IMR-90 (cell line): ENCODE measurements at places on chromosomes 12 and 14.

DNA sequence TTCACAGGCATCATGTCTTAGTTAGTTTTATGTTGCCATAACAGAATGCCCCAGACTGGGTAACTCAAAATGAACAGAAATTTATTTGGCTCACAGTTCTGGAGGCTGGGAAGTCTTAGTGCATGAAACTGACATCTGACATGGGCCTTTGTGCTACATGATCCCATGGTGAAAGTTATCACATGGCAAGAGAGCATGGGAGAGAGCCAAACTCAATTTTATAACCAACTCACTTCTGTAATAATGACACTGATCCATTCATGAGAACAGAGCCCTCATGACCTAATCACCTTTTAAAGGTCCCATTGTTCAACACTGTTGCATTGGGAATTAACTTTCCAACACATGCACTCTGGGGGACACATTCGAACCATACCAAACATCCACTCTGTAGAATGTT is 1015.1 kb downstream of the DIO2 start:
- no peak for DNase-seq

GRCh38 chr12:62659453-62660295 is 193.0 kb downstream of the MON2 start:
- no peak for DNase-seq

GRCh38 chr12:63155375-63155774 is 4.4 kb upstream of the AVPR1A start:
- DNase-seq, result no peak

DNA sequence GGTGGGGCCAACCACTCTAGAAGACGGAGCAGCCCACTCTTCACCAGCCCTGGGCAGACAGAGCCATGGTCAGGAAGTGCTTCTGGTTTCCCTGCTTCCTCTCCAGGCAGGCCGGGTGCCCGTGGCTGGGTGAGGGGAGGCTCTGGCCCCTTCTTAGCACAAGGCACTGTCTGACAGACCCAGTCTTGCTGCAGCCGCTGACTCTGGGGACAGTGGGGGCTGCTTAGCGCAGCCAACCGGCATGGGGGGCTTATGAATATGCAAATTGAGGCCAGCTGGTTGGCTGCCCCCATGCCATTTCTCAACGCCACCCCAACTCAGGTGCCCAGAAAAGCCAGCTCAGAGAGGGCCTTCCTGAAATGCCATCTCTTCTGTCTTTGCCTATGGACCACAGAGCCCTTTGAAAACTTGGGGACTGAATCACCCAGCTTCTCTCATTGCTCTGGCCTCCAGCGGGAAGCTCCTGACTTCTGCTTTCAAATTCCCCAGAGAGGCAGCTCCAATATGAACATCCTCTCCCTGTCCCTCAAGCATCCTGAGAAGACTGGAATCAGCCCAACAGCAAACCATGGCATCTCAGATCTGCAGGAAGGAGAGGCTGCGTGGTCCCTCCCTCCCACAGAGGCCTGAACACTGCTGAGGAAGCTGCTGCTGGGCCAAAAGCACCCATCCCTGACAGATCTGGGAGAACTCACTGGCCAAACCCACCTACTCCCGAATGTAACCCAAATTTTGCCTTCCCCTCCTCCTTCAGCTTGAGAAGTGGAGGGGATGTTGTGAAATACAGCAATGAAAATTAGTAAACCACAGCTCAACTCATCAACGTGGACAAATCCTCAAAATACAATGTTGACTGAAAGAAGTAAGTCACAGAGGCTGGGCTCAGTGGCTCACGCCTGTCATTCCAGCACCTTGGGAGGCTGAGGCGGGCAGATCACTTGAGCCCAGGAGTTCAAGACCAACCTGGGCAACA is at the start of gene PROX2:
TSS of gene PROX2 (minus strand) at position 205 of the 973 bp plus-strand sequence. CDS start 12,311 bp downstream, outside the sequence.
- no peak for DNase-seq

- no peak for DNase-seq
These were observed 45.9 kb upstream of the CAND1 start for GRCh38 chr12:67223225-67223624.

DNA sequence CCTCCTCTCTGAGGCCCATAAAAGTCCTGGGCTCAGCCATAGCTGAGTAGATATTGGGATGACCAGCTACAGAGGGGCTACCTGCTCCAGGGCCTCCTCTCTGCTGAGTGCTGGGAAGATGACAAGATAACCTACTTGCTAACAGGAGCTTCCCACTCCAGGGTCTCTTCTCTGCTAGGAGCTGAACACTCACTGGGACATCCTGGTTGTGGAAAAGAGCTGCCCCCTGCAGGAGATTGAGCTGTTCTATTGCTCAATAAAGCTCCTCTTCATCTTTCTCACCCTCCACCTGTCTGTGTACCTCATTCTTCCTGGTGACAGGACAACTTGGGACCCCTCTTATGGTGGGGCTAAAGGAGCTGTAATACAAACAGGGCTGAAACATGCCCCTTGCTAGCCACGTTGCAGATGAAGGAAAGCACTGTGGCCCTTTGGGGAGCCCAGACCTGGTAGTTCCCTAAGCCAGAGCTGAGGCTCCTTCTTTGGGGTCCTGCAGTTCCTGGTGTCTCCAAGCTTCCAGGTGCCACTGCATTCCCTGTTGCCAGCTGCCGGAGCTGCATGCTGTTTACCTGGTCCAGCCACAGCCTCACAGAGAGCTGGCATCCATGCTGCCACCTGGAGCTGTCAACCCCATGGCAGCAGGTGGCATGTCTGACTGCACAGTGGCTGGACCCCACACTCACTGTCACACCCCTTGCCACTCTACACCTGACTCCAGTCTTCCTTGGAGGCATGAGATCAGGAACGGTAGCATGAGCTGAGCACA is 598.5 kb upstream of the LMO3 start:
- no peak for DNase-seq

- peak; percentile 43 for DNase-seq
These were observed 1.1 kb downstream of the HDAC7 start for GRCh38 chr12:47818467-47819137.

- DNase-seq, result no peak
These were observed 3.5 kb upstream of the BDKRB1 start for GRCh38 chr14:96252323-96252998.

DNA sequence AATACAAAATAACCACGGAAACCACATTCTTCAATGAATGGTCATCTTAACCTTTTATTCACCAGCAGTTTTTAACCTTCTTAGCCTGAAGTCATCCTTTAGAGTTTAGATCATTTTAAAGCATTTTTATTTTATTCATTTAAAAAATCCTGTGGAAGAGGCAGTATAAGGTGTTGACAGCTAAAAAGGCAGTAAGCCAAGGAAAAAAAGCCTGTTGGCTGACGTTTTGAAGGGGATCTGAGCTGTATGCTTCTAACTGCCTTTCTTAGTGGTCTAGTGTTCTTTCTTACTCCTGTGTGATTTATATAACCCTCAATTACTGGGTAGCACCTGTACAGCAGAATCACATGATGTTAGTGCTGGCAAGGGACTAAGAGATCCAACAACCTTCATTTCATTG is 438.3 kb upstream of the SEL1L start:
- DNase-seq, result no peak

DNA sequence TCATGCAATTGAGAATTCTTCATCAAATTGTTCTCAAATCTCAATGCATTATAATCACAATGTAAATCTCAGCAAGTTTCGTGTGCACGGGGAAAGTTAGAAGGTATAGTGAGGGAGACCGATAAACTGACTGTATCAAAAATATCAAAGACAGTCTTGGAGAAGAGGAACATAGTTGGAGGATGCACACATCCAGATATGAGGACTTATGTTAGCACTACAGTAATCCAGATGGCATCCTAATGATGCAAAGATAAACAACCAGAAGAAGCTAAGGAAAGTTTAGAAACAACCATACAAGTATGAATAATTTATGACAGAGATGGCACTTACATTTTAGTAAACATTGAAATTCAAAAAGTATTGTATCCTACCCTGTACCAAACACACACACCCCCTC is 760.1 kb downstream of the RPS29 start:
- peak; percentile 64 for DNase-seq

DNA sequence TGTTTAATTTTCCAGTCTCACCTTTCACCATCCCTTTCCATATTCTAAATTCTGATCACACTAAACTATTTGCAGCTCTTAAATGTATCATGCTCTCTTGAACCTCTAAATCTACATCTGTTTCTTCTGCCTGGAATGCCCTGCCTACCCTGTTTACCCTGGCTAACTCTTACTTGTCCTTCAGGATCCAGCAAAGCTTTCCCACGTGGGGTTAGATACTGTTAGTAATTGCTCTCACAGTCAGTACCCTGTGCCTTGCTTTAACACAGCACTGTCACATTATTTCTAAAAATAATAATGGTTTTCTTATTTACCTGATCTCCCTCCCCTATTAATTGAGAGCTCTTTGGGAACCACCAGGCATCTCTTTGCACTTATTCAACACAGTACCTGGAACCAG is 333.0 kb downstream of the CEP128 start:
- no peak for DNase-seq

DNA sequence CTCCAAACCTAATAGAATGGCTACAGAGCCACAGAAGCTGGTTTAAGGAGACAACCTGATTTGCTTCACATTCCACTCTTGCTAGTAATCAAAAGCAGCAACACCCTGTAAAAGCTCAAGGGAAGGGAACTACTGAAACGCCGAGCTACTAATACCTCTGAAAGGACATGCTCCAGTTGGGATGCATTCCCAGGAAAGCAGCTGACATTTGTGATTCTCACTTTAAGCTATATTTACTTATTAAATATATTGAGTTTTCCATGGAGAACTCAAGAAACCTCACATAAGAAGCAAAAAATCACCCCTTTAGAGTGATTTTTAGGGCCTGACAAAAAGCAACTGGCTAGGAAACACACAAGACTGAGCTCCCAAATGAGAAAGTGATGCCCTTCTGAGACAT is 1073.0 kb upstream of the FLRT2 start:
- DNase-seq, result no peak

DNA sequence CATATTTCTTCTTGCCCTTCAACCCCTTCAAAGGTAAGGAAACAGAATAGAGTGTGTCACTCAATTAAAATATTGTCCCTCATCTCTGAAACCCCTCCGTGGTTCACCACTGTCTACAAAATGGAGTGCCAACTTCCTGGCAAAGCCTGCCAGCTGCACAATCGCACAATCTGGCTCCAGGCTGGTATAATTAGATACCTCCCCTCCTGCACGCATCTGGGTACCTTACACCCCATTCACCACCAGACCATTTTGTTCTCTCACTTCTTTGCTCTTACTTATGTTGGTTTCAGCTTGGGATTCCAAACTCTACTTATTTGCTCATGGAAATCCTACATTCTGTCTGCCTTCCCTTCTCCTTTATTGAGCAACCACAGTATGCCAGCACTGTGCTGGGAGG is 314.9 kb downstream of the NUAK1 start:
- DNase-seq, result no peak

- no peak for DNase-seq
These were observed 3.2 kb upstream of the EGLN3 start for GRCh38 chr14:33954016-33954598.

GRCh38 chr12:22539055-22539454 is 5.3 kb downstream of the C2CD5 start:
- no peak for DNase-seq

GRCh38 chr12:16070113-16070512 is 159.0 kb downstream of the DERA start:
- no peak for DNase-seq

DNA sequence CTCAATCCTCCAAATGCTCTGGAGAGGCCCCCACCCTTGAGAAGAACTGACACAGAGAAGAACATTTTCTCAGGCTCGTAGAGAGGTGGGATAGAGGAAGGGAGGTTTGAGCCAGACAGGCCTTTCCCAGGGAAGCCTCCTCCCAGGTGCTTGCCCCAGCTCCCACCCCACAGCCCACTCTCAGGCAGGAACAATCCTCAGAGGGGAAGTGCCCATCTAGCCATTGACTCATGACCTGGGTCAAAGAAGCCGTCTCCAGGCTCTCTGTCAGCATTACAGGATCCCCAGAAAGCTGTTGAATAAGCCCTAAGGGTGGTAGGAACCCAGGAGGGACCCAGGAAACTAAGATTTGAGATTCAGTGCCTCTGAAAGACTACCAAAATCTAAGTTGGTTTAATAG is 3.8 kb downstream of the AQP6 start:
- no peak for DNase-seq

DNA sequence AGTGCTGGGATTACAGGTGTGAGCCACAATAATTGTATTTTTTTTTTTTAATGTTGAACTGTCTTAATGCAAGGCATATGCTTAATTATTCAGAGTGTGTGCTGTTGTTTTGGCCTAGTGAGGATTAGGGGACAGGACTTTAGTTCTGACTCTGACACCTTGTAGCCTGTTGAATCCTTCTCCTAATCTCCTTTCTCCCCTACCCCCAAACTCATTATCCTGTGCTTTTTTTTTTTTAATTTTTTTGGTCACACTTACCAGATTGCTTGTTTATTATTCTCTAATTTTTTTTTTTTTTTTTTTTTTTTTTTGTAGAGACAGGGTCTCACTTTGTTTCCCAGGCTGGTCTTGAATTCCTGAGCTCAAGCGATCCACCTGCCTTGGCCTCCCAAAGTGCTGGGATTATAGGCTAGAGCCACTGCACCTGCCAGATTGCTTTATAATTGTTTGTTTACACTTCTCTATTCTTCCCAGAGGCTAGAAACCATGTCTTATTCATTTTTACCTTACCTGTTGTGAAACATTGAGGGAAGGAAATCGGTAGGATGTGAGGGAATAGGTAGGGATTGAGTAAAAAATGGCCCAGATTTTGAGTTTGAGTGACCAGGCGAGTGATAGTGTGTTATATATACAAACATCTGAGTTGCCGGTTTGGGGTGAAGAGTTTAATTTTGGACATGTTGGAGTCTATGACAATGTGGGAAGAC is 32.2 kb downstream of the DIP2B start:
- no peak for DNase-seq

DNA sequence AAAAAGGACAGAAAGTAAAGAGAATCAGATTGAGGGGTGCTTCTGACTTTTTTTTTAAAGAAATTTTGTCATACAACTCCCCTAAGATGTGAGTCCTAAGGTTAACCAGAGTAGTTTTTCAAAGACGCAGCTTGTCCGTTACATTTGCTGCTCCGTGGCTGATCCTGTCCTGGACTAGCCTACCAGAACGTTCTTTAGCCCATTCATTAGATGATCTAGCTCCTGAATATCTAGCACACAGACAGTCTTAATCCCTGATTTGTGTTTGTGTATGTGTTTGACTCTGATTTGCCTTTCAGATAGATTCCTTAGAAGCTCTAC is 60.3 kb downstream of the SAMD4A start:
- no peak for DNase-seq

GRCh38 chr12:28040246-28040645 is 67.7 kb upstream of the PTHLH start:
- no peak for DNase-seq

GRCh38 chr12:84166812-84167211 is 745.8 kb downstream of the SLC6A15 start:
- DNase-seq, result no peak

GRCh38 chr14:105153739-105154475 is 14.7 kb downstream of the JAG2 start:
- no peak for DNase-seq

DNA sequence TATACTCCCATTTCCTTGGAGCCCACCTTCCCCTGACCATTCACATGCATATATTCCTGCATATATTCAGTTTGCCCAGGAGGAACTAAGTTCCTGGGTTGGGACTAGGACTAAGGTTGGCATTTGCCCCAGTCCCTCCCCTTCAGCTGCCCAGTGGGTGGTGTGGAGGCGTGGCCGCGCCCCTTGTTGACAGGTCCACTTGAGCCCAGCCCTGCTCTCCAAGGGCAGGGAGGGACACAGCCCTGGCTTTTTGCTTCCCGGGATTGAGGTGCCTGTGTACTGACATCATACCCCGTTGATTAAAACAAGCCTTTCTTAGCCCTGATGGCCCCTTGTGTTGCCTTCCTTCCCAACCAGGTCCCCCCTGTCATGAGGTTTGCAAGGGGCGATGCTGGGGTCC is 7.3 kb downstream of the ERBB3 start:
- DNase-seq, result no peak

- DNase-seq, result peak; percentile 50
These were observed 57.1 kb downstream of the NIN start for GRCh38 chr14:50773632-50774541.
